ENCODE measurements at places on chromosomes 1 and 21.

GRCh38 chr1:59094001-59094400 is 202.9 kb upstream of the FGGY start:
- DNase-seq, result no peak

DNA sequence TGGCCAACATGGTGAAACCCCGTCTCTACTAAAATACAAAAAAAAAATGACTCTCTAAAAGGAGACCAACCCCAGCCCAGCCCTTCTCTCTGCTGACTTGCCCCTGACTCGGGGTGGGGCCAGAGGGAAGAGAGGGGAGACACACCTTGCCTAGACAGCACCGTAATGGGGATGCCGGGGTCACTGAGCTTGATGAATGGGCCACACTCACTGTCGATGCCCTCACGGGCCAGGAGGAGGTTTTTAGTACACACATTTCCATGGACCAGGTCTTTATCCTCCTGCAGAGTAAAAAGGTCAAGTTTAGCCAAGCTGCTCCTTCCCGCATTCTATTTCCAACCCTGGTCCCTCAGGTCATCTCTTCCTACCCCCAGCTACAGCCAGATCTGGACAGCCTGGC is 99.7 kb downstream of the RAVER2 start:
- DNase-seq, result no peak

- no peak for DNase-seq
These were observed 352.4 kb downstream of the USP25 start for GRCh38 chr21:16082038-16082816.

DNA sequence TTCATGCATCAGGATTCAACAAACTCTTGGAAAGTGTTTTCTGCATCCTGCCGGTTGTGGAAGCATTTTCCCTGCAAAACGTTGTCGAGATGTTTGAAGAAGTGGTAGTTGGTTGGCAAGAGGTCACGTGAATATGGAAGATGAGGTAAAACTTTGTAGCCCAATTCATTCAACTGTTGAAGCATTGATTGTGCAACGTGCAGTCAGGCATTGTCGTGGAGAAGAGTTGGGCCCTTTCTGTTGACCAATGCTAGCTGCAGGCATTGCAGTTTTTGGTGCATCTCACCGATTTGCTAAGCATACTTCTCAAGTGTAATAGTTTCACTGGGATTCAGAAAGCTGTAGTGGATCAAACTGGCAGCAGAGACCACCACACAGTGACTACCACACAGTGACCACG is 57.0 kb upstream of the PRDM2 start:
- no peak for DNase-seq

DNA sequence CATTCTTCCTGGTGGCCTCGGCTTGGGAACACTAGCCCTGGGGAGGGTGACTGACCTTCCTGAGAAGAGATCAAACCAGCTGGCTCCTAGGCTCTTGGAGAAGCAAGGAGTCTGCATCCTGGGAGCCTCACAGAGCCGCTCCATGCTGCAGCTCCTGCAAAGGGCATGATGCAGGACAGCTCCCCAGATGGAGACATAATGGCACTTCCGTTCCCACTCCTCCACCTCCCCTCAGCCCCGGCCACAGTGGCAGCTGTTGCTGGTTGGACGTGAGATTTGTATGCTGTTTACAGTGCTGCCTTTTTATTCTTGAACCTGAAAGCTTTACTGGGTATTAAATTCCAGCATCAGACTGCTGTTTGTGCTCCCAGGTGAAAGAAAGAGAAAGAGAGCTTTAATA is 83.7 kb upstream of the CTTNBP2NL start:
- DNase-seq, result no peak

- no peak for DNase-seq
These were observed 40.3 kb downstream of the IER5 start for GRCh38 chr1:181128592-181129497.

- DNase-seq, result no peak
These were observed 7.4 kb downstream of the GPR137B start for GRCh38 chr1:236149696-236150228.

DNA sequence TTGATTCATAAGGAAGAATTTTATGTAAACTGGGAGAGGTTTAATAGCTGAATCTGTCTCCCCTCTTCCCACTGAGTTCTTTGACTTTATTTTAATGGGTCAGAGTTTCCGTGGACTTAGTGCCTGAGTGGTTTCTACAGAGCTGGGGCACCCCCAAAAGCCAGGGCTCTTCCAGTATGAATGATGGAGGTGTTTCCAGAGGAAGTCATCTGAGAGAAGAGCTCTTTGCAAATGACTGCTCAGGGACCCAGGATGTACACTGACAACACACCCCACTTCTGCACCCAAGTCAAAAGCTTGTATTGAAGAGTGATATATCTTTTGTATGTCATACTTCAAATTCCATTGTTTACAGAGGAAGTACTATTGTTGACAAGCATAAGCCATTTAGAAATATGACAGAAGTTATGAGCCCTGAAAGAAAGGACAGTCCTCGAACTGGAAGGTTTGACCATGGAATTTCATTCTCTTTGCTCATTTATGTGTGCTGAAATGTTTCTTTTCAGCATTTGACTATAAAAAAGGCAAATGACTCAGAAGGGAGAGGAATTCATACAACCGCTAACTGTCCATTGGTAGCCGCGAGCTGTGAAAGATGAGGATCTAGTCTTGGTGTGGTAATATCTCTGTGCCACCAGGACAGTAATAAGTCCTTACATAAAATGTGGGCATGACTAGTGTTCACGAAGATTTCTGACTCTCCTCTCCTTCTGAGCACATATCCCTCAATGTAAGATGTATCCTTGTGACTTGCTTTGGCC is 25.4 kb upstream of the LMX1A start:
- DNase-seq, result no peak

DNA sequence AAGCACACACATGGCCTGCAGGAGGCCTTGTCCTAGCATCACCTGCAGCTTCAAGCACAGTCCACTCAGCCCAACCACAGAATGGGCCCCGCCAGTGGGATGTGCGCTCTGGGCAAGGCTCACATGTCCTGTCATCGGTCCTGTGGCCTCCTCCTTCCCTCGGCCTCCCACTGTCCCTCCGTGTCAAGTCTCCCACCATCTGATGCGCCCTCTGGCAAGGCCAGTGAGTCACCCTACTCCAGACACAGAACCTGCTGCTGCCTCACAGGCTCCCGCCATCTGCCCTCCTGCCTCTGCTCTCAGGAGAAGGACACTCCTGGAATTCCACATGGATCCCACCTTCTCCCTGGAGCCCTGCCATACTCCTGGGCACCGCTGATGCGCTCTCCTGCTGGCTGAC is 14.2 kb downstream of the KCNAB2 start:
- no peak for DNase-seq

GRCh38 chr1:33348194-33348593 is 27.3 kb upstream of the A3GALT2 start:
- DNase-seq, result no peak

GRCh38 chr1:31871703-31872102 is 55.9 kb upstream of the SPOCD1 start:
- DNase-seq, result no peak

GRCh38 chr1:205182930-205183329 is 28.6 kb downstream of the DSTYK start:
- no peak for DNase-seq

DNA sequence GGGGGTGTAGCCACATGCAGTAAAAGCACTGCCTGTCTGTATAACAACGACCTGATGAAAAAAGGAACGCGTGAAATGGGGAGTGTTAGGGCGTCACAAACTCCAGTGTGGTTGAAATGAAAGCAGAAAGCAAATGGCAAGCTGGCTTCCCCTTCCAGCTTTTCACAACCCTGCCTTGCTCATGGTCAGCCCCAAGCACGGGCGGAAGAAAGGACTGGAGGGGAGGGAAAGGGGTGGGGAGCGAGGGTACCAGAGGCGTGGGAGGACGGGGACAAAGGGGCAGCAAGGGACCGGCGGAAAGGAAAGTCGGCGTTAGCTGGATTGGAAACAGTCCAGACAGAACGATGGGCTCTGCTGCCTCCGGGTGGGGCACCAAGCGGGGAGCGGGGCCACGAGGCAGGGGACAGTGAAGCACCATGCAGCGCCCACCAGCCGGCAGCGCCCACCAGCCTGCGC is 9.6 kb downstream of the VPS26C start:
- DNase-seq, result no peak

DNA sequence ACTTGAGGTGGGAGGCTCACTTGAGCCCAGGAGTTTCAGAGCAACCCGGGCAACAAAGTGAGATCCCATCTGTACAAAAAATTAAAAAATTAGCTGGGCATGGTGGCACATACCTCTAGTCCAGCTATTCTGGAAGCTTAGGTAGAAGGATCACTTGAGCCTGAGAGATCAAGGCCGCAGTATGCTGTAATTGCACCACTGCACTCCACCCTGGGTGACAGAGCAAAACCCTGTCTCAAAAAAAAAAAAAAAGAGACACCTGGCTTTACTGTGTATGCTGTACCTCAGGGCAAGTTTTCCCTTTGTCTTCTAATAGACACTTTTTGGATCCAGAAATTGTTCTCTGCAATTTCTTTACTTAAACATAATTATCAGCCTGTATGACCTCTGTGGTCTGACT is 23.1 kb upstream of the RCC1 start:
- DNase-seq, result no peak

- no peak for DNase-seq
These were observed 674 bp downstream of the CEP350 start for GRCh38 chr1:179955287-179955680.

DNA sequence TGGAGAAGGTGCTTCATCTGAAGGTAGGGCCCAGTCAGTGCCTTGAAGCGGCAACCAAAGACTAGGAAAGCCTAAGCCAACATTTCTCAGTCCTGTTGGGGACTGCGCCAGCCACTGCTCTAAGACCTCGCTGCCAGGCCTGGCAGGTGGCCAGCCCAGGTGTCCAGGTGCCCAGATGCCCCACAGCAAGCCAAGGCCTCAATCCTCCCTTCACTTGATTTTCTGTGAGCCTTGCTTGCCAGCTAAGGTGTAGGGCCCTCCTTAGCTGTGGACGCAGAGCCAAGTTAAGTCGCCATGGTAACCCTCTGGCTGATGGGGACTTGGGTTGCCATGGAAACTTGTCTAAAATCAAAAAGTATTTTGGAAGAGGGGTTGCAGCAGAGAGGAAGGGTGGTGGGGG is 135.0 kb downstream of the NAV1 start:
- DNase-seq, result no peak

DNA sequence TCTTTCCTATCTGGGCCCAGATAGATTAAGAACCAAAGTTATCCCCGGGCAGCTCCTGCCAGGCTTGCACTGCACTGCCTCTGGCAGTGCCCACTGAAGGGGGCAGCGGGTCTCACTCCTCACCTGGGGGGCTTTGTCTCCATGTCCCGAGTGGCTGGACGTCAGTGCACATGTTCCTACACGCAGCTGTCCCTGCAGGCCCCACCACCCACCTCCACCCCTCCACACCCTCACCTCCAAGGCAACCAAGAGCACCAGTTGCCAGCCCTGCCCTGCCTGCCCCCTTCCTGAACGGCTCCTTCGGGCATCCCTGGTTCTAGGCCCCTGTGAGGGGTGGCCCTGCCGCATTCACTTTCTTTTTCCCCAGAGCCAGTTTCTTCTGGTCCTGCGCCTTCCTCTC is 147.2 kb downstream of the PEX14 start:
- DNase-seq, result no peak

GRCh38 chr1:180950321-180950720 is 37.6 kb downstream of the KIAA1614 start:
- DNase-seq, result no peak

GRCh38 chr21:27292783-27293182 is 325.9 kb upstream of the ADAMTS5 start:
- DNase-seq, result no peak

DNA sequence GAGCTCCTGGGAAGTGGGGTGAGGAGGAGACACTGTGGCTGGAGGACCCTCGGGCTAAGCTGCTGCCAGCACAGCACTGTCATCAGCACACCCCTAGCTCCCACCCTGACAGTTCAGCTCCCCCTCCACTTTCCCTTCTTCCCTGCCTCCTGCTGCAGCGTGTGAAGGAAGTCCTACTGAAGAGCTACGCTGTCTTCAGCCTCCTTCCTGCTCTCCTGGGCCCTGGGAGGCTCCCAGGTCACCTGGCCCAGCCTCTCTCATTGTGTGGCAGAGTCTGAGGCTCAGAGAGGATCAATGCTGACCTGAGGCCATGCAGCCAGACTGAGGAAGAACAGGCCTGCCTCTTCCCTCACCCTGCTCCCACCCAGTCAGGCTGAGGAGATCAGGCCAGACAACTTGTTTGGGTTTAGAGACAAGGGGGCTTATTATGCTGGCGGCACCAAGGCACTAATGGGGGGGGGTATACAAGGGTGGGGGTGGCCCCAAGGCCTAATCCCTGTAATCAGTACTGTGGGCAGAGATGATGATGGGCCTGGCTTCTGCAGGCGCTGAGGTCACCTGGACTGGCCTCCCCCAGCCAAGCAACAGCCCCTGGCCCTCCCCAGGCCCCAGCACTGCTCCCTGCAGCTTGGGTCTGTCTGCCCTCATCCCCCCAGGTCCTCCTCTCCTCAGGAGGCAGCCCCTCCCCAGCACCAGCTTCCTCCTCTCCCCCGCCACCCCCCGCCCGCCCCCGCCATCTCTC is 9.1 kb downstream of the NES start:
- DNase-seq, result no peak

DNA sequence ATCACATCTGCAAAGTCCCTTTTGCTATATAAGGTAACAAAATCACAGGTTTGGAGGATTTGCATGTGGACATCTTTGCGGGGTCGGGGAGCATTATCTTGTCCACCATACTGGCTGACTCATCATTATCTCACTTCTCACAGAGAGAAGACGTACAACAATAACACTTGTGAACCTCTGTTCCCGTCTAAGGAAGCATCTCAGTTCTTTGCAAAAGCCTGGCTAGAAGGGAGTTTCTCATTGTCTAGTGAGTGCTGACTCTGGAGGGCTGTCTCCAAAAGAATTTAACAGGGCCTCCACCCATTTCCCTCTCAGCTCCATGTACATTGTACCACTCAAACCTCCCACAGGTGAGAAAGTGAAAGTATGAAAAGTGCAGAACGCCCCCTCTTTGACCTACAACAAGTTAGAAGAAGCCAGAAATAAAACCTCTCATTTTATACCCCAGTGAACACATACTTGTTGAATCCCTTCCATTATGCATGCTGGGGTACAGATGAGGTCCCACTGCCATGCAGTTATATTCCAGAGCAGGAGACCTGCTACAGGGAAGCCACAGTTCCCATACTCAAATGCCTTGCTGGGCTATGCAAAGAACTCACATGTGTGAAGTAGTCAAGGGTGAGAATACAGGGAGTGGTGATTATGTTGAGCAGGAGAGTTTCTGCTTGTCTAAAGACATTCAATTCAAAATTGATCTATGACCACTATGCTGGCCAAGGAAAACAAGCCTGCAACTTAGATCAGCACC is 121.7 kb upstream of the PRDX6 start:
- no peak for DNase-seq

DNA sequence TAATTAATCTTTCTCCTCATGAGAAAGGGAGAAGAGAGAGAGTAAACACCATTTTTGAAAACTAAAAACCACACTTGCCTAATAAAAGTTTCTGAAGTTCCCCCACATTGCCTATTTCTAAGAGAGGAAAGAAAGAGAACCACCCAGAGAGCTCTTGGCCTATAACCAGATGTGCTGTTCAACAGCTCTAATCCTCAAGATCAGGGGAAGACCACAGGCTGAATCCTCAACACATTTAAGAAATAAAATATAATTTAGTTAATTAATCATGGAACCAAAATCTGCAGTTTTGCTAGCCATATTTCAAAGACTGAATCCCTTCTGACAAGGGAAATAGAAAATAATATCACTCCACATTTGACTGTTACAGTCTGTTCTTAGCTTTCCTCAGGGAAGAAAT is 11.9 kb downstream of the PRRX1 start:
- DNase-seq, result no peak

GRCh38 chr1:25891606-25892005 is 14.6 kb downstream of the STMN1 start:
- DNase-seq, result no peak

- DNase-seq, result no peak
These were observed 195.5 kb upstream of the NFIA start for GRCh38 chr1:60886793-60887331.
